ENCODE measurements at places on chromosomes 5 and 9. TPM values are rescaled to one million over a fixed set of nuclear protein-coding genes. Genes with fewer than 3 reads are reported as not detected.

The CYLC2 gene
- not detected for polyA plus RNA-seq

The IL9 gene
- not detected for polyA plus RNA-seq

The GLRA1 gene
- not detected for polyA plus RNA-seq

The SWI5 gene
- 29.2 TPM for polyA plus RNA-seq

The HK3 gene
- polyA plus RNA-seq, result 0.73 TPM

The ERAP2 gene
- 3.2 TPM for polyA plus RNA-seq

DNA sequence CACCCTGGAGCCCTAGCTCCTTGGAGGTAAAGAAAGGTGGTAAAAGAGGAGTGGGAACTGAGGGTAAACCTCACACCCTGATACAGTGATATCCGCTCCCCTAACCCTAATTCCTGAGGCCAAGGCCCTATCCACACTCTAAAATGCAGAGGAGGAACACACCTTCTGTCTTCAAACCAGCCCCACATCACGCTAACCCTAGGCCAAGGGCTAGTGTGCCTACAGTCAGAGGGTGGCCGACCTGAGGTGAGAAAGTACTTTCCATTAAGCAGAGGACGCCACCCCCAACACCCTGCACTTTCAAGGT lies 590 bp downstream of the HDAC3 start:
- DNase-seq, result no peak

DNA sequence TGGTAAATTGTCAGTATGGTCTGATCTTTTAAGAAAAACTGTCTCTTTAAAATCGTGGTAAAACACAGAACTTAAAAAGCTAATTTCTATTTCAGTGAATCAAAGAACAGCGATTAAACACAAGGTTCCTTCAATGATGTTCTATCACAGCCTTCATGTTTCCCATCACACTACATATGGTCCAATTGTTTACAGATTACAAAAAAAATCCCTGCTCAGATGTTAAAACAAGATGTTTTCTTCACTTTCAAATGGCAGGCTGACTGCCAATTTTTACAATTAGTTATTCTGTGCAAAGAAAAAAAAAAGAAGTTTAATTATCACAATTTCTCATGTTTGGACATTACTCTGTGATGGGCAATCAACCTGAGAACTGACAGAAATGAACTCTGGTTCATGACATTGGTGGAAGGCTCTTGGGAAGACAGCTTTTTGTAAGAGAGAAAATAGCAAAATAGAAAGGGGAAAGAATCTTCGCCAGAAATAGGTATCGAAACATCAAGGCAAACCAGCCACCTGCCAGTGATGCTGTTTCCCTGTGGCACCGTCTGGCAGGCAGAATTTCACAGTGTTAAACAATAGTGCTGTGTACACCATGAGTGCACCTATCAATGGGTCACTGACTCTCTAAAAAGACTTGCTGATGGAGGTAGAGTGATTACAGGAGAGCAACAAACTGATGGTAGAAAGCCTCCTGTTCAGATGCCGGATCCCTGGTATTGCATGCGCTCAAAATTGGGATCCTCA lies 1020.0 kb upstream of the ARRDC3 start:
- DNase-seq, result no peak

DNA sequence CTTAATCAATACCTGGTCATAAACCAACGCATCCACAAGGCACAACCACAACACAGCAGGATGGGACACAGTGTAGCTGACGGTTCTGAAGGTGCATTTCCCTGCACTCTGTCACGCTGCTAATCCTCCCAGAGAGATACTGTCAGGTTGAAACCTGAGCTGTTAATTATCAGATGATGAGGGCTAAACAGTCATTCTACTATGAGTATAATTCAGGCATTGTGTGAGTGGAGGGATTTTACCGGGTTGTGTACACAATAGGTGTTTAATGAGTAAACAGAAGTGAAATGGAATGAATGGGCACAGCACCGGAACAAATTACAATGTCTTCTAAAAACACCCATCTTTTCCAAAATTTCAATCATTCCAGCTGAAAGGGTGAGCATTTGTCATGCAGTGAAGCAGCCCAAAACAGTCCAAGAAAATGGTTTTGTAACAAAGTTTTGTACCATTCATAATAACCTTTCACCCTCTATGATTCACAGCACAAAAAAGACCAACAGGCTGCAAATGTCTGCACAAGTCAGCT lies 71.5 kb downstream of the ABCA1 start:
- no peak for DNase-seq

DNA sequence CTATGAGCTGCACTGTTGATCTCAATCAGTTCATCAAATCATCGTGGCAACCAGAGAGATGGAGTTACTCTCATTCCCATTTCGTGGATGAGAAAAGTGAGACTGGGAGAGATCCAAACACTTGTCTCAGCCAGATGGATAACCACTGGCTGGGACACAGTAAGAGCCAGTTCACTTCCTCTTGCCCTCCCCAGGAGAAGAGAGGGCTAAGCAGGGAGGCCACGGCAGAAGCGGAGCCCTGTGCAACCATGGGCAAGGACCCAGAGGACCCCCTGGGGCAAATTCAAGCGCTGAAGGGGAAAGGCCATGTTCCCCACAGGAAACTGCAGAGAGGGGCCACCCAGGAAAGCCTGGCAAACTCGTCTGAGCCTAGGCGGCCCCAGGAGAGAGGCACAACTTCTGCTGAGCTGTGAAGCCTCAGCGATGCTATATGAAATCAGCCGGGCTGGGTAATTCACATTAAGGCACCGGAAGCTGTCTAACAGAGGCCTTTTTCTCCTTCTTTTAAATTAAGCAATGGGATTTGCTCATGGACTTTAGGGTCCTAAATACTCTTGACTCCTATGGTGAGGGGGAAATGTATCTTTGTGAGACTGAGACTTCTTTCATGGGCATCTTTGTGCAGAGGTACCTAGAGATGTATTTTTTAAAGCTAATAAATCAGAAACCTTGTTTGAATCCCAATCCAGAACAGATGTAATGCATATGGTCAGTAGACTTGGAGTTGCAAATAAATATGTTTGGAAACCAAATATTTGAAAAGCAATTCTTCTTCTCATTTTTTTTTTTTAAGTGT lies 137.1 kb upstream of the SMIM23 start:
- DNase-seq, result no peak

DNA sequence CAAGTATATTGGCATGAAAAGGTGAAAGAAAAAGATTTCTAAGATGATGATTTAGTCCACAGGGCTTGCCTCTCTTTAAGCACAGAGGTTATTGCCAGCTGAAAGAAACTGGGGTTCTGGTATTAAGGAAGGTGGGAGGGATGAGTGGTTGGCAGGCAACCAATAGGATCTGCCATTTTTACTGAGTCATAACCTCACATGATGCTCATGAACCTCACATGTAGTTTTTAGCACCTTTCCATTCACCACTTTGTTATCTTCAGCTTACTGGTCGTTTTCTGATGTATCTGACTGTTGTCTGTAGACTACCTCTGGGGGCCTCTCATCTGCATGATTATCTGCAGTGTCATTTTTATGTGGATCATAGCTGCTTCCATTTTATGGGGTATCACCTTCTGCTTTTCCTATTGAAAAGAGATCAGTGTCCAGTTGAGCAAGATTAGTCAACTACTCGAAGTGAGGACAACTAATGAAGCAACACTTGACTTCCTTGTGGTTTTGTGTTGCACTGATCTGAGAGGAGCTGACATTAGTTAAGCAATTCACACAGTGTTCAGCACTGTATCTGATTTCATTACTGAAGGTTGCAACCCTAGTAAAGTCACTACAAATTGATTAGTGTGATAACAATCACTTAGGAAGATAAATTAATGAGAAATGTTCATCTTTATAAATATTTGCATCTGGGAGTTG lies 186.3 kb downstream of the SGCD start:
- no peak for DNase-seq

- DNase-seq, result no peak
Measured at GRCh38 chr5:42454216-42454995, 31.2 kb downstream of the GHR start.

- DNase-seq, result no peak
Measured at GRCh38 chr9:137813651-137814415, 63.7 kb upstream of the CACNA1B start.

- no peak for DNase-seq
Measured at GRCh38 chr5:174581479-174581878, 142.9 kb upstream of the MSX2 start.

GRCh38 chr5:62922191-62922590 lies 343.6 kb downstream of the LRRC70 start:
- no peak for DNase-seq

GRCh38 chr9:126631254-126631653 lies 17.5 kb downstream of the LMX1B start:
- no peak for DNase-seq

DNA sequence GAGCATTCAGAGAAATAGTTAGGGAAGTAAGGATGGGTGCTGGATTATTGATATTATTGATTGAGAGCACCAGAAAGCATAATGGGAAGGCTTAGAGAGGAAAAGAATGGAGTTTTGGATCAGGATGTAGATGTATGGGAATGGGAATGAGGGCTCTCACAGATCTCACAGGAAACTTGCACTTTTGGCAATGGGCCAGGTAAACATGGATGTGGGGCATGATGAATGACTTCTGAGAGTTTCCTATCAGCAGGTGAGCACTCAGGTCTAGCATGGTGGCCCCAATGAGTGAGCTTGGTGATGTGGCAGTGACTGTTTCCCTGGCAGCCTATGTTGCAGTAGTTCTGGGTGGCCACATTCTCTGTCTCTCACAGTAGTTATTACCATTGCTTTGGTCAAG lies 283.8 kb downstream of the FBXL7 start:
- DNase-seq, result no peak

DNA sequence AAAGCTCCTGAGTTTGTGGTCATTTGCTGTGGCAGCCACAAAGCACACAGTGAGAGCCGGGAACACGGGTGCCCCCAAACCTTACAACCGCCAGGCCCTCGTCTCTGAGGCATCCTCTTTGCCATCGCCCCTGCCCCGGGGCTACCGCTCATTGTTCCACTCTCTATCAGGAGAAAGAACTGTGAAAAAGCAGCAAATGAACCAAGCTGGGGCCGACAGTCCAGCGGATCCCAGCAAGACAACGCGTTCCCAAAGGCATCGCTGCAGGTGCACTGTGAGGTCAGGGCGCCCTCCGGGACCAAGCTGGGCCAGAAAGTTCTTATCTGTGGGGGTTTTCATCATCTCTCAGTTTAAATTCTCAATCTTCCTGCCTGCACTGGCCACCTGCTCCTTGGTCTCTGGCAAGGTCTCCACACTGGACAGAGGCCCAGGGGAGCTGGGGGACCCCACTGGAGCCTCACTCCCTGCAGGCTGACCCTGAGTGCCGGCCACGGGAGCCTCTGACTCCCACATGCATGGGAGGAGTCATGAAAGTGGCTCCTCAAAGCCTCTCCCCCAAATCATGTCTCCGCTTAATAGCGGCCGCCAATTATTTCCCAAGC lies 32.1 kb downstream of the VAV2 start:
- no peak for DNase-seq

DNA sequence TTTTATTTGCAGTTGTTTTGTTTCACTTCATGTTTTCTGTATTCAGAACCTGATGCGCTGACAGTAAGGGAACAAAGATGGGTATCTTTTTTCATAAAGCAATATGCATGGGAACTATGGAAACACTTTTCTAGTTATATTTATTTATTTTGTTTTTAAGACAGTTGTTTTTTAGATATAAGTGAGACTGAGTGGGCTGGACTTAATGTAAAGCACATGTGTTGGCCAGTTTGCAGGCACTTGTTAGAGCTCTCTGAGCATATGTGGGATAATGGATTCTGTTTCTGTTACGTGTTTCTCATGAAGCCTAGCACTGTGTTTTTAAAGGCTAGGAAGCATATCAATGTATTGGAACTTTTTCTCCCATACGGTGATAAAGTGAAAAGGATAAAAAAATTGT lies 164.1 kb downstream of the PRR16 start:
- no peak for DNase-seq

GRCh38 chr9:79007701-79008483 lies 563.9 kb upstream of the TLE4 start:
- DNase-seq, result no peak

DNA sequence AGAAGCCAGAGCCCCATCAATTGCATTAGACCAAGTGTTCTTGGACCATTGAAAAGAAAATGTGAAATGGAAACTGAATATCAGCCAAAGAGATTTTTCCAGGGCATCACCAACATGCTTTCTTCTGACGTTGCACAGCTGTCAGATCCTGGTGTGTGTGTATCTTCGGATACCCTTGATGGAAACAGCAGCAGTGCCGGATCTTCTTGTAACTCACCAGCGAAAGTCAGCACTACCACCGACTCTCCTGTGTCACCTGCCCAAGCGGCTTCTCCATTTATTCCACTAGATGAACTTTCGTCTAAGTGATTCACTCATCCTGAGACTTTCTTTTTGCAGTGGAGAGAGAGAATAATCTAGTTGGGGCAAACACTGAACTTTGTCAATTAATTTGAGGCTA lies 75.7 kb downstream of the PIP5K1B start:
- DNase-seq, result no peak

DNA sequence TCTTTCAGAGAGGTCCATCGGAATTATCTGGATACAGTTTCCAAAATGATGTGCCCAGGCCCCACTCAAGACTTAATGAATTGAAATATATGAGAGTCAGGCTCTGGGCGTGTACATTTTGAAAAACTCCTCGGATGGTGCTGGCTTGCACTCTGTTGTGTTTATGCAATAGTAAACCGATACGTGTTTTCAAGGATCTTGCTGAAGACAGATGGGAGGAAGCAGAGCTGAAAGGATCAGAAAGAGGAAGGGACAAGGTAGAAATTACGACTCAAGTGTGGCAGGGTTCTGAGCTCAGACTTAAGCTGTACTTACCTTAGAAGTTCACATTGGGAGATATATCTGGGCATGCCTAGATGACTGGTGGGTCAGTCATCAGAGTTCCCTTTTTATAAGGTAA lies 13.7 kb upstream of the STOM start:
- DNase-seq, result no peak

DNA sequence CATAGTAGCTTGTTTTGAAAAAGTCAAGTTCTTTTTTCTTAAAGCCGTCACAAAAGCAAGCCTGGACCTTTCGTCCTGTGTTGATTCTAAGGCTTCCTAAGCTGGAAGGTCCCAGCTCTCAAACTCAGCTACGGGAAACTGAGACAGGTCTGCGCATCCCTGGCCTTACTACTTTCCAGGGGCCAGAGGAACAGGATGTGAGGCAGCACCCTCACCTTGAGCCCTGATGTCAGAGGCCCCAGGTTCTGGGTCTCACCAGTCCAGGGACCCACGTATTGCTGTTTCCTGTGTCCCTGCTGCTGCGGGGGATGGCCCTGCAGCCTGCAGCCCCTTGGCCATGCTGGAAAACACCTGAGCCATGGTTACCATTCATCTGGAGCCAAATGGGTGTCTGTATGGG lies 123.9 kb downstream of the COL23A1 start:
- no peak for DNase-seq

- no peak for DNase-seq
Measured at GRCh38 chr5:139812323-139812722, 16.7 kb downstream of the PSD2 start.
